Thymus (tissue), 14 donors: ENCODE measurements at places on chromosomes 7 and 10. TPM values are rescaled to one million over a fixed set of nuclear protein-coding genes. Genes with fewer than 3 reads are reported as not detected.

RBM20 gene
- 1.6 TPM for total RNA-seq

POU6F2 gene
- total RNA-seq: 0.05 TPM

PRKAG2 gene
- total RNA-seq: 5.1 TPM

ZNHIT1 gene
- 68.3 TPM for total RNA-seq

SHH gene
- 0.05 TPM for total RNA-seq

KIAA1217 gene
- 9.7 TPM for total RNA-seq
